Non-pigmented ciliary epithelial cell (primary cell): ENCODE measurements at places on chromosomes 5 and 9.

- DNase-seq = no peak
Observed at GRCh38 chr5:142399891-142400290, 75.1 kb upstream of the SPRY4 start.

DNA sequence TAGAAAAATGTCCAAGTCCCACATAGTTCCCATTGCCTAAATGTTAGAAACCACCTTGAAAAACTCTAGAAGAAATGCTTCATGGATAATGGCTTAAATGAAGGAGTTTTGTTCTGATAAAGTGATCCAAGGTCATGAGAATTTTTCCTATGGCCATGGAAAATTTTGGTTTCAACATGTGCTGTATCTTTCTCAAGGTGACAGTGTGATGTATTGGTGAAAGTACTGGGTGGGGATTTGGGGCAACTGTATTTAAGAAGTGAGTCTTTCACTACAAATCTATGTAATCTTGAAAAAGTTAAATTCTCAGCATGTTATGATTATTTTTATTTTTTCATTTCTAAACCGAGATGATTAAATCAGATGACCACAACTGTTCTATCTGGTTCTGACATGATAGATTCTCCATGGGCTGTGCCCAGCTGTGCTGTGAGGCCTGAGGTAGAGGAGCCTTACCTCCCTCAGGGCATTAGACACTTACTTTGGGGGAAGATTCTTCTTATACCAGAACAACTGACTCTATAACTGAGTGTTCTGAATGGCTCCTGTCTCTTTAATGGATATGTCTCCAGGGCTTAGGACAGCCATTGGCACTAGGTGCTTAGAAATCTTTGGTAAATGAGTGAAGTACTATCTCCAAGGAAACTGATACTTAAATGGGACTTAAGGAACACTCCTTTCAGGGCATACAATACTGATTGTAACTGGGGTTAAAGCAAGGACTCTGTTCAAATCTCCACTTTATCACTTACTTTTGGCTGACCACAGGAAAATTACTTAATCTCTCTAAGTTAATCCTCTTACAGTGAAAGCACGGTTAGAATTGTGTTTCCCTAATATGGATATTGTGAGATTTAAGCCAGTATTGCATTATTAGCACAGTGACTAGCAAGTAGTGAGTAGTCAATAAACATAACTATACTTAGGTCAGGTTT lies 397.4 kb upstream of the MEF2C start:
- DNase-seq = no peak

DNA sequence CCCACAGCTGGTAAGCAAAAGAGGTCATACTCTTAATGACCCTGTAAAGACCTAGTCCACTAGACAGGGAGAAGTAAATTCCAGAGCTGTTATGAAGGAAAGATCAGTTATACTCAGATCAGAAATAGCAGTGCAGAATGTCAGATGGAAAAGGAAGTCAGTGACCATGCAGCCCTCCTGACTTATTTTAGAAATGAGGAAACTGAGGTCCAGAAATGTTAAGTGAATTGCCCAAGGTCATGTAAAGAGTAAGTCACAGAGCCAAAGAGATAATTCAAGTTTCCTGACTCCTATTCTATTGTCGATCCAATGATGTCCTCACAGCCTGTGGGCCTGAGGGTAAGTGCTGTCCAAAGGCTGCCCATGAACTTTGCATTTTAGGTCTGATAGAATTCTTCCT lies 214.9 kb upstream of the IL12B start:
- DNase-seq = no peak

GRCh38 chr5:44440186-44440585 lies 51.0 kb upstream of the FGF10 start:
- no peak for DNase-seq

DNA sequence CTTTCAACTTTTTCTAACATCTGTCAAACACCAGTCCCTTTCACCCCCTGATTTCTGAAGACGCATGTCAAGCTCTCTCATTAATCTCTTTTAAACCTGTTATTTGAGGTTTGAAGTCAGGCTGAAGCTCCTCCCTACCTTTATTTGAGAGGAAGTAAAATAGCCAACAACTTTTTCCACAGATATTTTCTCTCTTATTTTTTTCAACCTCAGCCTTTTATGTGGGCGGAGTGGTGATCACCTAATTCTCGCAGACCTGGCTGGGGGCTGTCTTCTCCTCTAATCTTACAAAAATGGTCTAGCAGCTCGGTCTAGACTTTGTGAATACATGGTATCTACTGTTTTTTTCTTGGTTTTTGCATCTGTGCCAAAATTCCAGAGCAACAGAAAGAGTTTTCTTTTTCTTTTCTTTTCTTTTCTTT lies 395.7 kb upstream of the ACTBL2 start:
- DNase-seq = no peak

- no peak for DNase-seq
Observed at GRCh38 chr9:136485049-136486045, 2.5 kb upstream of the SEC16A start.

DNA sequence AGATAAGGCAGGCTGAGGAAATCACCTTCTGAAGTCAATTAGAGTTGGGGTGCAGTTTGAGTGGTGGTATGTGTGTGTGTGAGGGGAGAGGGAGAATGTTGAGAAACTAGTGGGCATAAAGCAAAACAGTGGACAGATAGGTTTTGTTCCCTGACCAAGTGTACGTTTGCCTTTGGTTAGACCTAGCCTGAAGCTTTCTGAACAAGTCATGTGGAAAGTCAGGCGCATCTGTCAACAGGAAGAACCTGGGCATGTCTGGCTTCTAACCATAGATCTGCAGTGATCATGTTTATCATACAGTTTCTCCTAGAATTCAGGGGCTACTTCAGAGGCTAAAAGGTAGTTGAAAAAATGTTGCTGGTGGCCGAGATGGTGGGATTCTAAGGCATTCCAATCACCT lies 143.2 kb upstream of the PCA3 start:
- DNase-seq = no peak

DNA sequence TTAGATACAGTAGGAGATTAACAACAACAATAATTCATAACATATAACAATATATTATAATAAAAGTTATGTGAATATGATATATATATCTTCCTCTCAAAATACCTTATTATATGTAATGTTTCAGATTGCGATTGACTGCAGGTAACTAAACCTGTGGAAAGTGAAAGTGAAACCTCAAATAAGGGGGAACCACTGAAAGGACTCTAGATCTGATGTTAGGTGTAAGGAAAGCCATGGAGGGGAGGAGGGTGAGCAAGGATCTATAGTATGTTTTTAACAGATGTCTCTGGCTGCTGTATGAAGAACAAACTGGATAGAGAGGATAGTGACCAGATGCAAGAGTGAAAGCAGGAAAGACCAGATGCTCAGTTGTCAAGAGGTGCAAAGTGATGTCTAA lies 5.8 kb upstream of the FSTL4 start:
- DNase-seq = no peak

- DNase-seq = no peak
Observed at GRCh38 chr9:101479338-101480030, 43.9 kb upstream of the ALDOB start.

DNA sequence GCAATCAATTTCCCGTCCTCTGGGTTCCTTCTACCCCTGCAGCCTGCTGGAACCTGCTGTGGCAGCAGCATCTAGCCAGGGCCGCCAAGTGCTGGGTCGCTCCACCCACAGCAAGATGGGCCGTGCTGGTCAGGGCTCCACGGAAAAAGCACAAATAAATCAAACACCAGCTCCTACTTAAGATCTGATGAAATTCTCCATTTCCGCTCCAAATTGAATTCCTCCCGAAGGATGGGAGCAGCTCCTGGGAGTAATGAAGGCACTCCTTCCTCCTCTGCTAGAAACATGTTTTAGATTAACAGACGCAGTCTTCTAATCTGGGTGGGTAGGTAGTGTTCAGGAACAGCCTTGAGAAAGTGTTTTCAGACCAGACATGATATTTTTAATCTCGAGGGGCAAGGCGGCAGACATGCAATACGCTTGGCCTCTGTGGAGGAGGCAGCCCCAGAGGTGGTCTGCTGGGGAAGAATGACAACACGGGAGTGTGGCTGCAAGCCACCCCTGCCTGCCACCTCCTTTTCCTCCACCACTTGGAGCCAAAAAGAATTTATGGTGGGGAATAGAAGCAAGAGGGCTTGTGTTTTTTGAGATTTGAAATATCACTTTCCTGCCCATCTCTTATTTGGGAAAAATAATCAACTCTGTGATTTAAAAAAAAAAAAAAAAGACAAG lies 194.1 kb downstream of the AOPEP start:
- no peak for DNase-seq

GRCh38 chr5:78813286-78813685 lies 164.7 kb upstream of the LHFPL2 start:
- DNase-seq = no peak

- DNase-seq = no peak
Observed at GRCh38 chr5:69032009-69032408, 61.8 kb upstream of the SLC30A5 start.

DNA sequence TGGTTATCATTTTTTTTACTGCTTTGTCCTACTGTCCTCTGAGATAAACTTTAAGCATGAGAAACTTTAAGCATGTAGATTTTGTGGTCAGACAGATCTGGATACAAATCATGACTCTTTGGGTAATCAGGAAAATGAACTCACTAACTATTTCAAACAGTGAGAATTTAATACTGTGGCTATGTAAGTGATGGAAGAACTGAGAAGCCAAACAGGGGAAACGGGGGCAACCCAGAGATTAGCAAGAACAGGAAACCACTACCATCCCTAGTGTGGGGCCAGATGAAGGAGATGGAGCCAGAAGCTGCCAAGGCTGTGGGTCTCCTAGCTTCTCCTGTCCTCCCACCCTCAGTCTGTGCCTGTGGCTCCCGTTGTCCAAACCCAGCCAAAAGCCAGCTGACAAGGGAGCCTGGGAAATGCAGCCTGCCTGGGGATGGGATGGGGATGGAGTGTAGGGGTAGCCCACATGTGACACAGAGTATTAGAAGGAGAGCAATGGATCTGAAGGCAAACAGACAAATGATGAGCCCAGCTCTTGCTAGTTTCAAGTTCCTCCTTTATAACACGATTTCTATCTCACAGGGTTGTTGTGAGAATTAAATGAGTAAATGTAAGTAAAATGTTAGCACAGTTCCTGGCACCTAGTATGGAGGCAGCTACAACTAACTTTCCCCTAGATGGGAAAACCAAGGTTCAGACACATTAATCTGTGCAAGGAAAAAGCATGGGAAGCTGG lies 27.7 kb upstream of the CDC23 start:
- DNase-seq = no peak

GRCh38 chr5:85604378-85604777 lies 1013.4 kb upstream of the COX7C start:
- no peak for DNase-seq

DNA sequence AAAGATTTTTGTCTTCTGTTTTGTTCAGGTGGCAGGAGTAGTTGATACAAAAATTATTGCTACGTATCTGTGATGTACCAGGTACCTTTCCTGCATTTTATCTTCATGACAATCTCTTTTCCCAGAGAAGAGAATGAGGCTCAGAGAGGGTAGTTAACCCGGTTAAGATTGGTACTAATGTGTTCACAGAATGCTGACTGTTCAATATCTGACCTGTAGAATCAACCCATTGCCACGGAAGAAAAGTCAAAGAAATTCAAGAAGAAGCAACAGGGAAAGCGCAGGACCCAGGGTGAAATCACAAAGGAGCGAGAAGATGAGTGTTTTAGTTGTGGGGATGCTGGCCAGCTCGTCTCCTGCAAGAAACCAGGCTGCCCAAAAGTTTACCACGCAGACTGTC lies 11.8 kb downstream of the RAB24 start:
- DNase-seq = no peak

- no peak for DNase-seq
Observed at GRCh38 chr9:130453487-130453886, 8.7 kb downstream of the ASS1 start.

DNA sequence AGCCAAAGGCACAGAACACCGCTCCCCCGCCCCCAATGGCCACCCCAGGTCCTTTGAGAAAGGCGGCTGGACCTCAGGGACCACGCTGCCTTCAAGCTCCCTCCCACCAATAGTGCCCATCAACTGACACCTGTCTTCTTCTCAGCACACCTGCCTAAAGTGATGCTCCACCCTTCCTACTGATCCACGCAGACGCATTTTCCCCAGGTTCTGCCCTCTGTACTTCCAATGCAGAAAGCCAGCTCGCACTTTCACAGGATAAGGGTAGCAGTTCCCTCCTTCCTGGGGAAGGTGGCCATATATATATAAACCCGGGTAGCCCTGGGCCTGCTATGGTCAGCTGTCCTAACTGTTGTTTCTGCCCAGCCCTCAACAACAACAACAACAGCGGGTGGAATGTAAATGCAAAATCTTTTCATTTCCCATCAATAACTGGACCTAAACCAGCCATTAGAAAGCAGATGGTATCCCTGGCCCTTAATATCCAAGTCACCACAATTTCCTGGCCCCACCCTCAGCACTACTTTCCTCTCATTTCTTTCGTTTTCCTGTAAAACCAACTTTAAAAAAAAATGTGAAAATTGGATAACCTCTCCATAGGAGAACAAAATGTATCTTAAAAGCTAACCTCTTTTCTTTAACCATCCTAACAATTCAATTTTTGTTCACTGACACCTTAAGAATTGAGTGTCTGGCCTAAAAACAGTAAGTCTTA lies 1.7 kb downstream of the GOLM1 start:
- DNase-seq = no peak

DNA sequence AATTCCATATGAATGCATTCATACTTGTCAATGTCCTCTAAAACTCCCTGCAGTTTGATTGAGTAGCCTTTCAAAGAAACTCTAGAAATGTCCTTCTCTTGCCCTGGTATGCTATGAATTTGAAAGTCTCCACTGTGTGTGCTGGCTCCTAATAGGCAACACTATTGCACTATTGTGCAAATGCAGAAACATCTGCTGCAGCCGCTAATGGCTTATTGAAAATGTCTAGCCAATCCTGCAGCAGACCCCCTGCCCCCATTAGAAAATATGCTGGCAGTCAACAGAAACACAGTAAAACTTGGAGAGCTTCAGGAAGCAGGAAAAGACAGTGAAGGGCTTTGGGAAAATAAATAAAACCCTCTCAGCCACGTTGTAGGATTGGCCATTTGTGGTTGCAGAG lies 87.3 kb upstream of the GRAMD2B start:
- no peak for DNase-seq

DNA sequence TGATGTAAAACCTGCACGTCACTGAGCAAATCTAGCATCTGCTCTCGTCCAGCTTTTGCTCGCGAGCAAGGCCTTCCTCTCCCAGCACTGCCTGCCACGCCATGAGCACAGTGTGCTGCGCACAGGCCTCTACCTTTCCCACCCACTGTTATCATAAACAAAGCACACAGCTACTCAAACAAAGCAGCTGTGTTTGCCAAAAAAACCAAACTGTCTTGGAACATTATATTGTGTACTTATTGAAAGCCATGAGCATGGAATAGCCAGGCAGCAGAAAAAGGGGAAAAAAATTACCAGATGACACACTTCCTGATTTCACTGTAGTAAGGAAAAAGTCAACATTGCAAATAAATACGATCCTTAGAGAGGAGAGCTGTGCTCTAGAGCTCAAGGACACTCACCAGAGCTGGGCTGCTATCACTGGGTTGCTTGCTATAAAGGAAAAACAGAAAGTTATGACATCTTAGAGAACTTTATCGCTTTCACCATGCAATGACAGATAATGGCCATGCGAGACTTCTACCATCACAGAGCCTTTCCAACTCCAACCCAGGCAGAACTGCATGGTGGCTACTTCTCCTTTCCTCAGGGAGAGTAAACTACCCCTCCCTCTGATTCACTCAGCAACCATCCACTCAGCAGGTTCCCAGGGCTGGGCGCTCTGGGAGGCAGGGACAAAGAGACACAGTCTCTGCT lies 69.6 kb downstream of the EPB41L4B start:
- DNase-seq = peak; percentile 26

- no peak for DNase-seq
Observed at GRCh38 chr9:35650341-35651158, at the start of gene SIT1. Gene SIT1 (minus strand): TSS chr9:35650931. CDS start chr9:35650853, 78 bp downstream.

GRCh38 chr9:129105857-129106694 lies 4.5 kb downstream of the CRAT start:
- no peak for DNase-seq

- no peak for DNase-seq
Observed at GRCh38 chr5:132275367-132276220, 18.1 kb downstream of the PDLIM4 start.
